ENCODE measurements at places on chromosomes 5 and 9.

DNA sequence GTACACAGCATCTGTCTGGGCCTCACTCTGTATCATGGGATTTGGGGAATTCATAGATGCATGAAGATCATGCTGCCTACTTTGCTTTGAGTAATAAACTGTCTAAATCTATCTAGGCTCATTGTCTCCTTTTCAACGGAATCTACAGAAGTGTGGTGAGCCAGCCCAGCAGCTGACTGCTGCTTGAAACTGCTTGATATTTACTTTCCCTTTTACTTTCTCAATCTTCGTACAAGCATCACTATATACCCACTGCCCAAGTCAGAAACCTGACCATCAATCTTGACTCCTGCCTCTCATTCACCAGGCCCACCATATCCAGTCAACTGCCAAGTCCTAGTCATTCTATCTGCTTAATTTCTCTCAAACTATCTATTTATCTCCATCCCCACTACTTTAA is 142.9 kb downstream of the NR2F1-AS1 start:
- DNase-seq: no peak

- DNase-seq: peak; percentile 75
These were observed at the start of gene FGD3 for GRCh38 chr9:92947268-92948037. FGD3 (plus strand) TSS chr9:92947523; CDS start chr9:92976257, 28,734 bp downstream.

DNA sequence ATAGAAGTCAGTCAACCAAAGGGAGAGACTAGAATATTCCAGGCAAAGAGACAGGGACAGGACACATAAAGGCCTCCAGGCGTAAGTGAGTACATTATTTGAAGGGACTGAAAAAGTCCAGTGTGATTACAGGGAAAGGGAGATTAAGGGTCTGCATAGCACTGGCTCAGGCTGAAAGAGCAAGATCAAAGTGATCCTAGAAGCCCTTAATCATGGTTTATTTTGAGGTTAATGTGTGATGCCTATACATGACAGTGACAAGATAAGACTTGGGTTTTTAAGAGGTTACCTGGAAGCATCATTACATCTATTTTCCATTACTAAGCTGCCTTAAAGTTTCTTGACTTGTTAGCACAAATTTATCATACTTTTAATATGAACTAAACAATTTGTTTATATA is 25.8 kb downstream of the LMBRD2 start:
- DNase-seq: no peak

- DNase-seq: no peak
These were observed 144.8 kb upstream of the ADCY2 start for GRCh38 chr5:7251132-7251531.

All from CD4-positive, alpha-beta T cell treated with Interleukin-17A for 4 hours (primary cell).